ENCODE measurements at places on chromosomes 4 and X.

- DNase-seq, result no peak
These were observed 195.2 kb downstream of the KDR start for GRCh38 chr4:54930226-54930625.

DNA sequence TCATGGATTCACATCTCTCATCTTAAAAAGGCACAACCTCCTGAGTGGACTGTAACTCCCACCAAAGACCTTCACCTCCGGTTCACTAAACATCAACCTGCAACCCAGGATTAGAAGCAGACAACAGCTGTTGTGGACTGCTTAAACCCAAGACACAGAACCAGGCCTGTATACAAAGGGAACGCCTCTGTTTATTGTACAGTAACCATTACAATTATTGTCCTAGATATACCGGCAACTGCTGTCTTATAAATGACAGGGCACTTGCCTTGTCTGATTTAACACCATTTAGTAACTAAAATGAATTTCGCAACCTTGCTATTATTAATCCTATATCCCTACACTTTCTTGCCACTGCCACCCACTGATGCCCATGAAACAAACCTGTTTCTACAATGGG lies 22.8 kb upstream of the CSTF2 start:
- DNase-seq, result no peak

DNA sequence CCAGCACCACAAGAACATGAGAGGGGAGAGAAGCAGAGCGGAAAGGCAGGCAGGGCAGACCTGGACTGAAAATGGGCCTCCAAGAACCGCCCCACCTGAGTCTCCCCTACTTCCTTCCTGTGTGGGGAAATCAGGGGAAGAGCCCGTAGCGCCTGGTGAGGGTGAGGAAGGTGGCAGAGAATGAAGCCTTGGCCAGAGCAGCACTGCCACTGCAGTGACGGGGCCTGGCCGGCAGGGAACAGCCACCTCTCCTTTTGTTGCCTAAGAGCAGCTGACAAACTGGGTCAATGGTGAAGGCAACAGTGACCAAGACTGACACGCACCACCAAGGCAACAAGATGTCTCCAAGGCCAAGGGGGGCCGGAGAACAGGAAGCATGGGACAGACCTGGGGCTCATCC lies 58.4 kb upstream of the CBR4 start:
- no peak for DNase-seq

DNA sequence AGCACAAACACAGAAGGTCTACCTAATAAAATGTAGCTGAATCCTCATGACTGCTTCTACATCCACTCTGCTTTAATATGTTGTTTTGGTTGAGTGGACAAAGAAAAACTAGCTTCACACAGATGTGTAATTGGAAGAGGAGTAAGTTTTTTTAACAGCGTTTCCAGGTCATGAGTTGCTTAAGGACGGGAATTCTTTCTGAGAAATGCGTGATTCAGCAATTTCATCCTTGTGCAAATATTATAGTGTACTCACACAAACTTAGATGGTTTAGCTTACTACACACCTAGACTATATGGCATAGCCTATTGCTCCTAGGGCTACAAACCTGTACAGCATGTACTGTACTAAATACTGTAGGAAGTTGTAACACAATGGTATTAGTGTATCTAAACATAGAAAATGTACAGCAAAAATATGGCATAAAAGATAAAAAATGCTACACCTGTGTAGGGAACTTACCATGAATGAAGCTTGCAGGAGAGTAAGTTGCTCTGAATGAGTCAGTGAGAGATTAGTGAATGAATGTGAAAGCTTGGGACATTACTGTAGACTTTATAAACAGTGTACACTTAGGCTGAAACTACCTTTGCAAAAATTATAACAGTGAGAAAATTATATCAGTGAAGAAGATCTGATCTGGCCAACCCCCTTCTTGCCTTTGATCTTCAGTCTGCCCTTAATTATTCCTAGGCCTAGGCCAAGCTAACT lies 70.8 kb upstream of the IL15 start:
- DNase-seq, result no peak

- no peak for DNase-seq
These were observed 120.3 kb upstream of the AFF2 start for GRCh38 chrX:148380107-148380506.

GRCh38 chr4:1291091-1291490 lies 1.4 kb downstream of the MAEA start:
- DNase-seq, result no peak

Data from activated CD4-positive, alpha-beta T cell treated with anti-CD3 and anti-CD28 coated beads, Interleukin-2, amount 50 U/mL, for 1 hour (primary cell).